Right cardiac atrium (tissue), 5 donors: ENCODE measurements at places on chromosomes 6 and 20. TPM values are rescaled to one million over a fixed set of nuclear protein-coding genes. Genes with fewer than 3 reads are reported as not detected.

Gene TRIM15
- total RNA-seq = not detected

DNA sequence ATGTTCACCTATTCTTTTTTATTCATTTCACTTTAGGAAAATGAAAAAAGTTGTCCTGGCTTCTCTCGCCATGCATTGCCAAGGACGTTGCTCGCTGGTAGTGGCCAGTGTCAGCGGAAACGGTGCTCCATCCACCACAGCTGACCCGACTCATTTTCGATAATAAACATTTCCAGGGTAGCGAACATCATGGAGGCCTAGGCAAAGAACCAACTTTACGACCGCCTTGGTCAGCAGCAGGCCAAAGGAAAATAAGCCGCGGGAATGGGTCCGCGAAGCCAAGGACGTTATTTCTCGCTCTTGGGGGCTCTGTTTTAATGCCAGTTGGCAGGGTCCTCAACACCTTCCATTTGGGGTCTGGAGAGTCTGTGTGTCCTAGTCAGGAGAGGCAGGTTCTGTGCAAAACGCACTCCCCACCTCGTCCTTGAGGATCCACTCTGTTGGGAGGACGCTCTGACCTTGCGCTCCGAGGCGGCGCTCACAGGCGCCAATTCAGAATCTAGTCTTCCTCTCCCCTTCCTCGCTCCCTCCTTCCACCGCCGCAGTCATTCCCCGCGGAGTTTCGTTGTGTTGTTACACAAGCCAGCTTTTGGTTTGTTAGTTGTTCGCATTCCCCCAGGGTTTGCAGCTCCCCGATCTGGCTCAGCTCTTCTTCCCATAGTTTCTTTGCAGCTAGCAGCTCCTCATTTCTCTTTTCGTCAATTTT lies 4.1 kb upstream of the PAX1 start:
- no peak for DNase-seq

- peak; percentile 93 for DNase-seq
Measured at GRCh38 chr20:10674684-10675449, 1.1 kb upstream of the JAG1 start.

Gene TBCC
- total RNA-seq = 15.3 TPM

DNA sequence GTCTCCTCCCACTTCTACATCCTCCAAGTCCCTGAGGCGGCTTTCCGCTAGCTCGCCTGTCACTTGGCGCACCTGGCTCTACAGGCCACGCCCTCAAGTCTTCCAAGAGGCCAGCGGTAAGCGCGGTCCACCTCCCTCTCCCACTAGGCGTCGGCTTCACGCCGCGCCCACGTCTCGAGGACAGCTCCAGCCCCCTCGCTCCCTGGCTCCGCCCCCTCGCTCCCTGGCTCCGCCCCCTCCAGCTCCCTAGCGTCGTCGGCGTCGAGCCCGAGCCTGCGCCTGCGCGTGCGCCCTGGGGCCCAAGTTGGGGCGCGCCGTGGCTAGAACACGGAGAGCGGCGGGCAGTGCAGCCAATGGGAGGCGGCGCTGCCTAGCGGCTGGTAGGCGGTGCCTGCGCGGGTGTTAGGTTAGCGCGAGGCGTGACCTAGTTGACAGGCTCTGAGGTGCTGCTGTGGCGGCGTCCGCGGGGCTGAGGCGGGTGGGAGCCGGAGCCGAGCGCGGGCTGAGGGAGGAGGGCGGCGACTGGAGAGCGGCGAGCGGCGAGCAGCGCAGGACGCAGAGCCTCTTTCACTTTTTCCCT lies at the start of gene MACROD2:
TSS of gene MACROD2 (plus strand) at position 431 of the 580 bp plus-strand sequence.
- peak; percentile 97 for DNase-seq

Gene COL12A1
- total RNA-seq = 10.6 TPM

GRCh38 chr6:4717856-4718255 lies 58.3 kb upstream of the CDYL start:
- no peak for DNase-seq

GRCh38 chr6:40627316-40627715 lies 40.2 kb upstream of the LRFN2 start:
- no peak for DNase-seq

Gene MTFR2
- not detected for total RNA-seq

Gene TXLNB
- total RNA-seq = 66.0 TPM

DNA sequence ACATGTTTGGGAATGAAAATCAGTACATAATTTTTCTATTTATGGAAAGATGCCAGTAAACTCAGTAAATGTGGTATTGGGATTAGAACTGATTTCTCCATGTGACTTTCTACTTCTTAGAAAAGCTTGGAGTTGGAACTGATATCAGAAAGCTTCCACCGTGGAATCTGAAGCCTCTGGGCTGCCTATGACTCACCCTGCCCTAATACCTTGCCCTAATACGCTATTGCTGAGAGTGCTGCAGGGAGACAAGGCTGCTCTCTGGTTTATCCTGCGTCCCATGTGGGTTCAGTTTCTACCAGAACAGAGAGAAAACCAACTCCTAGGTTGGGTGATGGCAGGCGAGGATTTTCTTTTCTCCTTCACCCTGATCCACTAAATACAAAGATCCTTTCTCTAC lies 3.3 kb upstream of the STMND1 start:
- no peak for DNase-seq

Gene BANF2
- total RNA-seq = not detected
